Right renal cortex interstitium (tissue), 3 donors: ENCODE measurements at places on chromosomes 7 and 10.

DNA sequence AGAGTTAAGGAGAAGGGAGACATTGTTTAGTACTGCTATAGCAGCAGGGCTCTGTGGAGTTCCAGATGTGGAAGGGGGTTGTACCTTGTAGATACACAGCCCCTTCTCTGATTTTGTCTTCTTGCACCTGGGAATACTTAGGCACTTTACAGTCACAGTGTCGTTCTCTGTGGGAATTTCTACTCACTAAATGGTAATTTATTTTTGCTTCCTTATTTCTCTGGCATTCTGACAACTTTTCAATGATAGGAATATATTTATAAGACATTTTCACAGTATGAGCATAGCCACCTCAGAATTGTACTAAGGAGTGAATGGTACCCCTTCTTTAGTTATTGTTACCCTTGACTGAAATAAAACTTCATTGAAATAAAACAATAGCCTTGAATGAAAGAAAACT, 132.8 kb downstream of the SUGCT start:
- DNase-seq = no peak

- no peak for DNase-seq
These were observed 56.3 kb downstream of the WDFY4 start for GRCh38 chr10:48740988-48741387.

DNA sequence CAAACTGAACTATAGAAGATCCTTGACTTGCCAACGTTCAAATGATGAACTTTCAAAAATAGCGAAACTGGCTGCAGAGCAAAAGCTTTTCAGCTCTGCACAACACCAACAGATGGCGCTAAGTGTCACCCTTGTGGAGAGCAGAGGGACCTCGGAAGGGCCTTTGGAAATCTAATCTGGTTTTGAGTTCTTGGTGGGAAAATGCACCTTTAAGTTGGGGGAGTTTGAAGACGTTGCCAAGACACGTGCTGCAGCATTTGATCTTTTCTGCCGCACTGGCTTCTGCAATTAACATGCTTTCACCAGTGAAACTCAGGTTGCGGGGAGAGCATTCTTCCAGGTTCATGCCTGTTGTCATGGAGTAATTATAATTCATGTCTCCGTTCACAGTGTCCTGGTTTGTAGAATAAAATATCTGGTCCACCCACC, 26.3 kb upstream of the WDR11 start:
- DNase-seq = no peak

DNA sequence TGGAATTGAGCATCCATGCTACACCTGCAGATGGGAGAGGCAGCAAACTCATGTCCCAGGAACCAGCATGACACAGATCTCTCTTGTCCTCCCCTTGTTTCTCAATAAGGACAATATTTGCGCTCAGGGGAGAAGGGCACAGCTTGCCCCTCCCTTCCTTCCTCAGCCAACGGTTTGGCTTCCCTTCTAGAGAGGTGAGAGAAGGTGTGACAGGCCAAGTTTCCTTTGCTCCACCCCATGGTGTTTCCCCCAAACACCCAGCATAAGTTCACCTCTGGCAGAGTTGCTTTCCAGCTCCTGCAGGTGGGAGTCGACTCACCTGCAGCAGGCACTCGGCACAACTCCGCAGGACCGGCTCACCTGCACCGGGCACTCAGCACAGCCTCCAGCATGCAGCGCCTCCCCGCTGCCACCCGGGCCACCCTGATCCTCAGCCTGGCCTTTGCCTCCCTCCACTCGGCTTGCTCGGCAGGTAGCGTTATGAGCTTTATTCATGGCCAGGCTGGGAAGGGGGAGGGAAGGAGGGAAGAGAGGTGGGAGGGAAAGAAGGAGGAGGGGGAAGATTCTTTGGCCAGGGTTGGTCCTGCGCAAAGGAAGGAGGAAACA, at the start of the genes ATP6V0A4 and TMEM213:
ATP6V0A4 (minus strand) TSS at position 482 of the 606 bp plus-strand sequence. CDS start 26,949 bp downstream, outside the sequence.
TMEM213 (plus strand) TSS at position 280 of the 606 bp plus-strand sequence; CDS start at position 391, 111 bp downstream.
- peak; percentile 13 for DNase-seq

GRCh38 chr10:72840319-72840718, 53.2 kb upstream of the OIT3 start:
- no peak for DNase-seq

DNA sequence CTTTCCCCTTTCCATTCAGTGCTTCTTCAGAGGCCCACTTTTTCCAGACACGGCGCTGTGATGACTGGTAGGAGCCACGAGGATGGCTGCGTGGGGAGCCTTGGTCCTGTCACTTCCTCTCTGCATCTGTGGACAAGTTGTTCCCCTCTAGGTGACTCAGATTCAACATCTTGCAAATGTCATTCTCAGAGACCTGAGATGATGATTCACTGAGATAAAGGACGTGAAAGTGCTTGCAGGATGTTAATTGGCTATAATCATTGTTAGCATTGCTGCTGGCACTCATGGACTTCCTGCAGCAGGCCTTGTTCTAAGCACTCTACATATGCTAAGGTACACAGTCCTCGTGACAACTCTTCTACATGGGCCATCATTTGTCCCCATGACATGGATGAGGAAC, 489.8 kb upstream of the ZMIZ1 start:
- DNase-seq = no peak

- DNase-seq = no peak
These were observed 25.0 kb downstream of the SORCS3 start for GRCh38 chr10:104666106-104666505.
